Stimulated activated CD8-positive, alpha-beta memory T cell treated with anti-CD3 and anti-CD28 coated beads, Interleukin-15, amount 100 ng/mL, for 4 hours (primary cell): ENCODE measurements at places on chromosomes 2 and 18.

GRCh38 chr2:27756544-27757498 is 14.7 kb upstream of the MRPL33 start:
- no peak for DNase-seq

GRCh38 chr2:193580176-193580950 is 1385.6 kb upstream of the TMEFF2 start:
- DNase-seq, result no peak

GRCh38 chr2:216285701-216286100 is 86.6 kb downstream of the MARCHF4 start:
- no peak for DNase-seq

GRCh38 chr2:1602278-1603010 is 141.9 kb downstream of the PXDN start:
- no peak for DNase-seq

GRCh38 chr2:168432100-168432499 is 24.0 kb upstream of the CERS6 start:
- DNase-seq, result no peak

GRCh38 chr18:22165049-22165602 is 4.3 kb upstream of the GATA6 start:
- no peak for DNase-seq

GRCh38 chr2:69694894-69695849 is 46.8 kb upstream of the ANXA4 start:
- no peak for DNase-seq

- DNase-seq, result no peak
Observed at GRCh38 chr2:185050804-185051203, 452.5 kb downstream of the ZNF804A start.

DNA sequence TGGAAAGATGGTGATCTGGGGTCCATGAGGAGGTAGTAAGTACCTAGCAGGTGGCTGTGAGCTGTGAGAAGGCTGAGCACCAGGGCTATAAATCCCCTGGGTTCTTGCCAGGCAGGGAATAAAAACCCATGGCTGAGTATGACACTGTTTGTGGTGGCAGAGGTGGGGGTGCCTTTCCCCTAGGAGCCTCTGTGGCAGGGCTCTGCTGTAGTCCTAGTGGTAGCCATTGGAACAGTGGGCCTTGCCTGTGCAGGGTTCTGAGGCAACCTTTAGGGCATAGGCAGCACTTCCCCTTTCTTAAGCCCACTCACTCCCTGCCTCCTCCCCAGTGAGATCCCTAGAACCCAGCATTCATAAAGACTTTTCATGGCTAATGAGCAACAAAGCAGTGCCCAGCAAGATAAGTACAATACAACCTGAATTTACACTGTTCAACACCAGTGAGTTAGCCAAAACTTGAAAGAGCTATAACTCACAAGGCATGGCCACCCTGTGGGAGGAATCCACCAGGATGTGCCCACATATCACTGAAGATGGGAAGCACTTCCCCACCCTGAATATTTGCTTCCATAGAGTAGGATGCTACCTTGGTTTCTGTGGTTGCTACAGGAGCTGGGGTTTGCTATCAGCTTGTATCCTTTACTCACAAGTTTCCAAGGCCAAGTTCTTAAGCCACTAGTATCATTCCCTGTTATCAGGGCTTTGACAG is 100.9 kb upstream of the NEUROD1 start:
- DNase-seq, result no peak

DNA sequence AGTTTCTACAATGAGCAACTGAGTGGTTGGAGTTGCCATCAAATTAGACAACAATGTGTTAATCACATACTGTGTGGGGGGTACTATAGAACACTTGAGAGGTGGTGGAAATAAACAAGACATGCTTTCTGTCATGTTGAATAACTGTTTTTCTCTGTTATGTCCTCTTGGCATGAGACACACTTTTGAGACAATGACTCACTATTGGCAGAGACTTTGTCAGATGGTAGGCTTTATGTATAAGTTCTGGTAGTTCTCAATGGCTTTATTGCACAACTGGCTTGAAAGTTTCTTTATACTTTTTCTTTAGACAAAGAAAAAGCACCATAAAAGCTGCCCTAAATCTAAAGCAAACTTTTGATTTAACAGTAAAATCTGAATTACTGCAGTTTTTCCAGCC is 578.7 kb downstream of the ADCYAP1 start:
- no peak for DNase-seq

DNA sequence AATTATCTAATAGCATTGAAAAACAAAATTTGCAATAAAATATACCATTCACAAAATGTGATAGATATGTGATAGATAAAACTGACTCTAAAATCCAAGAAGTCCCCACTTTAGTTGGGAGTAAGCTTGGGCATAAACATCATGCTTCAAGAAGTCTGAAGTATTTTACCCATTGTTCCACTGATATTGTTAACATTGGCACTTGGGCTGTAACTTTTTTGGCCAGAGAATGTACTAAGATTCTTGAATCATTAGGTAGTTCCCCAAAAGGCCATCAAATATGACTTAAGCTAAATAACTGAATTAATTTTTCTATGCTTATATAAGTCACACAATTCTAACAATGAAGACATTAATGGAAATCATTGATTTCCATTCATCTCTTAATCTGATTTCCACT is 413.6 kb downstream of the CDH2 start:
- DNase-seq, result no peak

GRCh38 chr2:57979158-57979557 is 67.4 kb upstream of the VRK2 start:
- DNase-seq, result no peak

GRCh38 chr2:120384486-120385354 is 38.8 kb downstream of the INHBB start:
- no peak for DNase-seq

DNA sequence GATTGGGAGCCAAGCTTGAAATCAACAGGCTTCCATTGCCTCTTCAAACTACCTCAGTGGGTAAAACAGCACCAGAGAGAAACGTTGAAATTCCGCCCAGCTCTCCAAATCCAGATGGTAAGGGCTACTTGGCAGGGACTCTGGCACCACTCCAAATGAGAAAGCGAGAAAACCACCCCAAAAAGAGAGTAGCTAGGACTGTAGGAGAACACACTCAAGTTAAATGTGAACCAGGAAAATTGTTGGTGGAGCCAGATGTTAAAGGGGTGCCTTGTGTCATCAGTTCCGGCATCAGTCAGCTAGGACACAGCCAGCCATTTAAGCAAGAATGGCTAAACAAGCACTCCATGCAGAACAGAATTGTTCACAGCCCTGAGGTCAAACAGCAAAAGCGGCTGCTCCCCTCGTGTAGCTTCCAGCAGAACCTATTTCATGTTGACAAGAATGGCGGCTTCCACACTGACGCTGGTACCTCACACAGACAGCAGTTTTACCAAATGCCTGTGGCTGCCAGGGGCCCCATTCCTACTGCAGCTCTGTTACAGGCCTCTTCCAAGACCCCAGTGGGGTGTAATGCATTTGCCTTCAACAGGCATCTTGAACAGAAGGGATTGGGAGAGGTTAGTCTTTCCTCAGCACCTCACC is 167.3 kb downstream of the ASXL3 start:
- DNase-seq, result no peak

- DNase-seq, result no peak
Observed at GRCh38 chr2:46925474-46926351, 10.1 kb upstream of the MCFD2 start.

DNA sequence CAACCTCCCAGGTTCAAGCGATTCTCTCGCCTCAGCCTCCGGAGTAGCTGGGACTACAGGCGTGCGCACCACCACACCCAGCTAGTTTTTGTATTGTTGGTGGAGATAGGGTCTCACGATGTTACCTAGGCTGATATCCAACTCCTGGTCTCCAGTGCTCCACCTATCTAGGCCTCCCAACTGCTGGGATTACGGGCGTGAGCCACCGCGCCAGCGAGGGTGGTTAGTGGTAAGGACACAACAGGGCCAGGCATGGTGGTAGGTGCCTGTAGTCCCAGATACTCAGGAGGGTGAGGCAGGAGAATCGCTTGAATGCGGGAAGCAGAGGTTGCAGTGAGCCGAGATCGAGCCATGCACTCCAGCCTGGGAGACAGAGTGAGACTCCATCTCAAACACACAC is 26.6 kb upstream of the DUSP2 start:
- no peak for DNase-seq

DNA sequence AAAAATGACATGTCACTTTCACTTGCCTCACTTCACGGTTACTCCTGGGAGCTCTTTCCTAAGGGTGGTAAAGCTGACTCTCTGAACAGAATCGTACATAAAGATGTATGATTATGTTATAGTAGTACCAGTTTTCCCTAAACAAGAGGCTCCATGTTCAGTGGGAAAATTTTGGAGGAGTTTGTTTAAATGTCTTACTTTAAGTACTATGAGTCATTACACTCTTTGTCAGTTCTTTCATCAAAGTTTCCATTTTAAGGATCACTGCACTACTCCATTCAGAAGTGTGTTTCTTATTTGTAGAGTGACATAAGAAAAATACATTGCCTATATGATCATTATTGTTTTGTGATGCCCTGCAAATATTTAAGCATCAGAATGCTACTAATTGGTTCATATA is 121.1 kb upstream of the FIGN start:
- no peak for DNase-seq

GRCh38 chr2:241514553-241514952 is 6.2 kb upstream of the STK25 start:
- no peak for DNase-seq

GRCh38 chr2:127619203-127619590 is 26.8 kb upstream of the GPR17 start:
- DNase-seq, result no peak

DNA sequence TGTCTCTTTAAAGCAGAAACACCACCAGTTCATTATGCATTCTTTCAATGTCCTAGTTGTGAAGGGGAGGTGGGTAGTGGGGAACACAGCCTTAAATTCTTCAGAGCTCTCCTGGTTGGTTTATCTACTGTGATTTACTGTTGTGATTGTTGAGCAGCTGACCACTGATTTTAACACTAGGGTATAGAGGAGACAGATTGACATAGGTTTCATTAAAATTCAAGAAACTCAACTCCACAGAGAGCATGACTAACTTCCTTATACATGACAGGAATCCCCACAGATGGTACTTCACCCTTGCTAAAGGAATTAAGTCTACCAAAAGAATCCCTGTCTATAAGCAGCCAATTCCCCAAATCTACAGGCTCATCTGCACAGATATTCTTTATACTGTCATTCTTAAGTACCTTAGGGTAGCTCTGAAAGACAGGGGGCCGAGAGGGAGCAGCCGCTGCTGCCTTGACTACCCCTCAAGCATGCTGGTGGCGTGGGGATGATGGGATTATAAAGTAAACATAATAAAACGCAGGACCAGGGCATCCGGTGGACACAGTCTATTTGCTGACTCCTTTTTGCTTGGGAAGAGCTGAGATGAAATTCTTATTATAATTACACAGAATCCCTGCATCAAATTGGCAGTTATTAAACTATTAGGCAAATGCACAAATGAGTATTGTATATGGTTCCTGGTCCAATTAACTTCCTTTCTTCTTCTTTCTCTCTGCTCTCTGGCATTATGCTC is 1377.6 kb upstream of the PIK3C3 start:
- no peak for DNase-seq

DNA sequence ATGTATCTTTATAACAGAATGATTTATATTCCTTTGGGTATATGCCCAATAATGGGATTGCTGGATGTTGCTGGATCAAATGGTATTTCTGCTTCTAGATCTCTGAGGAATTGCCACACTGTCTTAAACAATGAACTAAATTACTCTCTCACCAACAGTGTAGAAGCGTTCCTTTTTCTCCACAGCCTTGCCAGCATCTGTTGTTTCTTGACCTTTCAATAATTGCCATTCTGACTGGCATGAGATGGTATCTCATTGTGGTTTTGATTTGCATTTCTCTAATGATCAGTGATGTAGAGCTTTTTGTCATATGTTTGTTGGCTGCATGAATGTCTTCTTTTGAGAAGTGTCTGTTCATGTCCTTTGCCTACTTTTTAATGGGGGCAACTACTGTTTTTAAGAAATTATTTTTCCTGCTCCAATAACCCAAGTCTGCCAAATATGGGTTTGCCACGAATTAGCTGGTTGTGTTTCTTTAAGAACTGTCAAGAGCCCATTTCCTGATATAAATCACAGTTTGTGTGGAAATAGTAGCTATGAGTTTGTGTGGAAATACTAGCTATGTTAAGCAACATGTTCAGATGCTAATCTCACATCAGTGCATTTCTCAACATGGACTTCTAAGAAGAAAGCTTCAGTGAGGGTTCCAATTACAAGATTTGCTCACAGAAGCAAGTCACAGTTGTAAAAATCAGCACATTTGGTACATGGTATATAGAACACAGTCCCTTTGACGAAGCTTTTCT is 259.4 kb downstream of the ANAPC1 start:
- DNase-seq, result no peak

- DNase-seq, result no peak
Observed at GRCh38 chr18:34695310-34695709, 14.8 kb upstream of the DTNA start.

DNA sequence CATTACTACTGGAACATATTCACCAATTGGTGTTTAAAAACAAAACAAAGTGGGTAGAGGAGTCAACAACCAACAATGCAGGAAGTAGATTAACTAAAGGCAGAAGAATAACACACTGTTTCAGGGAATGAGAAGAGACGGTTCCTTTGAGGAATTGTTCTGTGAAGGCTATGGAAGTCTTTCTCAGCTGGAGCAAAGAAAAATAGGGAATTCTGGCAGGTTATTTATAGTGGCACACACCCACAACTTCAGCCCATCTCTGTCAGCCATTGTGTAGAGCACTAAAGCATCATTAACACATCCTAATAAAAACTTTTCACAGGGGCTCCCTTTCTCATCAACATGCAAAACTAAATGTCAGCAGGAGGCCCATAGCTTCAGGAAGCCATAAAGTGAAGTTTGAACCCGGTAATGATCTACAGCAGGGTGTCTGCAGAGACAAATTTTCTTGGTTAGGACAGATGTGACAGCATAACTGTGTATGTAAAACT is 113.6 kb downstream of the CDH2 start:
- DNase-seq, result no peak

DNA sequence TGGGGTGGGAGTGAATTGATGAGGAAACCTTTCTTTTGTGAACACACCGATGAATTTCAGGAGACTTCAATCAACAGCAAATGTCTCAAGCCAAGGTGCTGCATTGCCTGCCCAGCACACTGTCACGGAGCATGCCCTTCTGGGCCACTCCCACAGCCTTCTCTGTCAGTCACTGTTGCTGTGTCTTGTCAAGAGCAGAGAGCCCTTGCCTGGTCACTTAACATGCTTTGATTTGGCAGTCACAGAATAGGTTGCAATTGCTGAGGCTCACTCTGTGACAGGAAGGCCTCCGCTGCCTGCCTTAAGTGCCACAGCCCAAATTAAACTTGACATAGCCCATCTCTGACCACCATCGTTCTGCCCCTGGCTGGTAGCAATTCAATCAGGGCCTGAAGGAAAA is 225.4 kb downstream of the PID1 start:
- DNase-seq, result no peak

- DNase-seq, result no peak
Observed at GRCh38 chr2:37872192-37872750, 52.8 kb upstream of the RMDN2 start.

DNA sequence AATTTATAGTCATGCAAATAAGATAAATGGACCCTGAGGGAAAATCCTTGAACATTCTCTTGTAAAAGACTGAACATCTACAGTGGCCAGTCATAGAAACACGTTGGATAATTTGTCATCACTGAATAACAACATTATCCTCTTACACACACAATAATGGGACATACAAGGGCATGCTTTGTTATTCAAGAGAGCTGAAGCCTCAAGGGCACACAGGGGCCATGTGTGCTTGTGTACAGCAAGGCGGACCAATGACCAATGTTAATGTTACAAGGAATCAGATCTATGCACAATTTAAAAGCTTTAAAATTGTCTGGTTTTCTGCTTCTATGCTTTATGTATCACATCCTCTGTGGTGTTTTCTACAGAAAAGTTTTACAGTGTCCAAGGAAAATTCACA is 23.7 kb downstream of the COL6A3 start:
- DNase-seq, result no peak

GRCh38 chr18:8458546-8459215 is 150.6 kb upstream of the RAB12 start:
- no peak for DNase-seq
